ENCODE measurements at places on chromosomes 6 and 20. TPM values are rescaled to one million over a fixed set of nuclear protein-coding genes. Genes with fewer than 3 reads are reported as not detected.

Gene PBOV1
- total RNA-seq = not detected

Gene TMEM181
- total RNA-seq = 41.6 TPM

Gene WFDC9
- not detected for total RNA-seq

Gene C20orf141
- total RNA-seq = not detected

DNA sequence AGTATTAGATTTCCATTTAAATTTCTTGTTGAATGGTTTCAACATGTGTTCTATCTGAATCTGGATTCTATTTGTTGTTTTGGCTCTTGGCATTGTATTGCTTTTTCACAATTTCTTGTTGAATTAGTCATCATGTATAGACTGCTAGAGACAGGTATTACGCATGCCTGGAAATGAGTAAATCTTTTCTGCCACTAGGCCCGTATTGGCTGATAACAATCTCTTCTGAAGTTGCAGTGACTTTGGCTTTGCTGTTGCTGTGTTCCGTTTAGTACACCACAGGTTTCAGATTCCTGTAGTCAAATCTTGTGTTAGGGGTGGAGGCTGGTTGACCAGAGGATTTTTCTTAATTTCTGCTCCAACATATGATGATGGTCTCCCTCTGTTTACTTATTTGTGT lies 1339.4 kb downstream of the GRIK2 start:
- no peaks in the 10 kb centered on the region for H3K36me3 ChIP-seq
- H3K4me1 ChIP-seq = peaks cover 9% of the 10 kb centered on the region
- H3K27me3 ChIP-seq = no peaks in the 10 kb centered on the region
- DNase-seq = no peak

DNA sequence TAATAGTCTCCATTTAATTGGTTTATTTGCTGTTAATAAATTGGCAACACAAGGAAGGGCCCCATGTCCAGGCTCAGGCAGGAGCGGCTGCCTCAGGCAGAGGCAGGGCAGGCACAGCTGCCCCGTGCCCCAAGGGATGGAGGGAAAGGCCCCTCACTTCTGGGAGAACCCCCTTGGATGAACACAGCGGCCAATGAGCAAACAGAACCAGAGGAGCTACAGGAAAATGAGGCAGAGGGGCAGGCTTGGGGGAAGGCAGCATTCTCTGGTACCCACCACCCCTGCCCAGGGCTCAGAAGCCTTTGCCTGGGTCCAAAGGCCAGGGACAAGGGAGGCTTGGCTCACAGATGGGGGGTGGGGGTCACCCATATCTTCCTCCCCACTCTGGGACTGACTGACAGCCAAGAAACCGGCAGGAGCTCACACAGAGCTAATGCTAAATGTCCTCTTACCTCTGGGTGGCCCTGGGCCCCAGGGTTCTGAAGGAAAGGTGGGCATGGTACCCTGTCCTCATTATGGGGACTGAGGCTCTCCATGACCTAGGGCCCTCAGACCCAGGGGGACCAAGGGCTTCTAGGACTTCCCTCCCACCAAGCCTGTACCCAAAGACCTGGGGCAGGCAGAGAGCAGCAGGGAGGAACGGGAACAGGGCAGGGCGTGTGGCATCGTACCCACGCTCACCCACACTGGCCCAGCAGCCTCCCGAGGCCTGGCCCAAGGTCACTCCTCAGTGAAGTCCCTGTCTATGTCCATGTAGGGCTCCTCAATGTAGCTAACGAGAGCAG lies 47.0 kb downstream of the MYH7B start:
- peaks cover 63% of the 10 kb centered on the region for H3K36me3 ChIP-seq
- no peak overlapping the region for H3K4me3 ChIP-seq
- H3K27me3 ChIP-seq = no peaks in the 10 kb centered on the region
- no peaks in the 10 kb centered on the region for H3K4me1 ChIP-seq

DNA sequence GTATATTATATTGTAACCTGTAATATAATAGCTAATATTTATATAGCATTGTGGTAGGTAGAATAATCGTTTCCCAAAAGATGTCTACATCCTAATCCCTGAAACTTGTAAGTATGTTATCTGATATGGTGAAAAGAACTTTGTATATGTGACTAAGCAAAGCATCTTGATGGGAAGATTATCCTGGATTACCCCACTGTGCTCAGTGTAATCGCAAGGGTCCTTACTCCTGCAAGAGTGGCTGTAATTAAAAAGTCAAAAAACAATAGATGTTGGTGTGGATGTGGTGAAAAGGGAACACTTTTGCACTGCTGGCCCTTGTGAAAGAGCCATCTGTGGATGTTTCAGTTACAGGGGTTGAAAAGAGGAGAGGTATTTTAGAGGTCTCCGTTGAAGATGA lies 95.2 kb downstream of the EDN1 start:
- H3K27ac ChIP-seq = peak overlapping the region; percentile 60
- no peaks in the 10 kb centered on the region for H3K36me3 ChIP-seq
- no peak overlapping the region for H3K4me3 ChIP-seq
- DNase-seq = no peak

- H3K36me3 ChIP-seq = no peaks in the 10 kb centered on the region
- H3K4me1 ChIP-seq = no peaks in the 10 kb centered on the region
- H3K27me3 ChIP-seq = peaks cover 5% of the 10 kb centered on the region
- H3K4me3 ChIP-seq = no peak overlapping the region
- no peak for DNase-seq
Observed at GRCh38 chr6:119676961-119677360, 327.4 kb upstream of the MAN1A1 start.

DNA sequence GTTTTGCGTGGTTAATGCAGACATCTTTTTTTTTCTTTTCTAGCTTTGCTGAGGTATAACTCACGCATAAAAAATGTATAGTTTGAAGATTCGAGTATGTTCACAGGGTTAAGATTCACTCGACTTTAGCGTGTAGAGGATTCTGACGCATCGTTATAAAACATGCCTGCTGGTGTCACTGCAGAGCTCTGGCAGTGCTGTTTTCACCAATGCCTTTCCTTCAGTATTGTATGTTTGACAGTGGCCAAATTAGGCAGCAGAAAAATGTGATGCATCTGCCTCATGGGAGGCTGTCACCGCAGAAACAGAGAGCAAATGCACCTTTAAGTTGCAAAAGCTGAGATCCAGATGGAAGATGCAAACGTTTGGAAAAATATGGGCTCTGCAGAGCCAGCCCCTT lies 18.0 kb upstream of the SIRPB2 start:
- no peaks in the 10 kb centered on the region for H3K36me3 ChIP-seq
- H3K27me3 ChIP-seq = peaks cover 41% of the 10 kb centered on the region
- no peak overlapping the region for H3K27ac ChIP-seq
- DNase-seq = no peak

DNA sequence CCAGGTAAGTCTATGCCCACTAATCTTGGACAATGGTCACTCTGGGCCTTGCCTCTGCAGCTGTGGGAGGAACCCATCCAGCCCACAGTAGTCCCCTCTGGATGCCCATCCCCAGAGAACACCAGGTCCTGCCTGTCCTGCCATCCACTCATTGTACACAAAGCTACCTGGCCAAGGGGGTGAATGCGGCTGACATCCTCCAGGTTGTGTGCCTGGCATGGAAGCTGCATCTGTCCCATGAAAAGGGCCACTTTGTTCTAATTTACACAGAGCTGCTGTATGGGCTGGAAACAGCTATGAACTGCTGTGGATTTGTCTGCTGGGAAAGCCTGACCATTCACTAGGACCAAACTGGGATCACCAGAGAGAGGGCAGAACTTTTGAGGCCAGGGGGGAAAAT lies 324.8 kb downstream of the LRFN2 start:
- H3K4me1 ChIP-seq = no peaks in the 10 kb centered on the region
- H3K4me3 ChIP-seq = no peak overlapping the region
- no peaks in the 10 kb centered on the region for H3K36me3 ChIP-seq
- H3K27me3 ChIP-seq = peaks cover 29% of the 10 kb centered on the region
- DNase-seq = no peak
- H3K27ac ChIP-seq = no peak overlapping the region

DNA sequence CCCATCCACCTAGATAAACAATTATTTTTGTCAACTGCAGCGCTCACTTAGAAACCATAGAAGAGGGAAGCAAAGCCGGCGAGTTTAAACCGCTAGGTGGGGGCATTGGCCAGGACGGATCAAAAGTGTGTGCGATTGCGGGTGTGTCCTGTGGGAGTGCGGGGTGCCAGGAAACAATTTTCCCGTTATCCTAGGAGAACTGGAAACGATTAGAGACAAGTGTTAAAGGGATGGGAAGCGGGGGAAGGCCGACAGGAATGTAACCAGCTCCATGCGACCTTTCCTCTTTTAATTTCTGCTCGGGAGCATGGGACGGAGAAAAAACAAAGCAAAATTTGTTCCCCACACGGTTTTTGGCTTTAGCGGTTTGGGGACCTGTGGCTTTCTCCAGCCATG lies 2.8 kb upstream of the HTR1B start:
- peaks cover 27% of the 10 kb centered on the region for H3K27me3 ChIP-seq
- H3K36me3 ChIP-seq = no peaks in the 10 kb centered on the region
